Stimulated activated CD4-positive, alpha-beta T cell treated with anti-CD3 and anti-CD28 coated beads, TNF-alpha, amount 100 ng/mL, for 4 hours (primary cell): ENCODE measurements at places on chromosomes 2 and 18.

DNA sequence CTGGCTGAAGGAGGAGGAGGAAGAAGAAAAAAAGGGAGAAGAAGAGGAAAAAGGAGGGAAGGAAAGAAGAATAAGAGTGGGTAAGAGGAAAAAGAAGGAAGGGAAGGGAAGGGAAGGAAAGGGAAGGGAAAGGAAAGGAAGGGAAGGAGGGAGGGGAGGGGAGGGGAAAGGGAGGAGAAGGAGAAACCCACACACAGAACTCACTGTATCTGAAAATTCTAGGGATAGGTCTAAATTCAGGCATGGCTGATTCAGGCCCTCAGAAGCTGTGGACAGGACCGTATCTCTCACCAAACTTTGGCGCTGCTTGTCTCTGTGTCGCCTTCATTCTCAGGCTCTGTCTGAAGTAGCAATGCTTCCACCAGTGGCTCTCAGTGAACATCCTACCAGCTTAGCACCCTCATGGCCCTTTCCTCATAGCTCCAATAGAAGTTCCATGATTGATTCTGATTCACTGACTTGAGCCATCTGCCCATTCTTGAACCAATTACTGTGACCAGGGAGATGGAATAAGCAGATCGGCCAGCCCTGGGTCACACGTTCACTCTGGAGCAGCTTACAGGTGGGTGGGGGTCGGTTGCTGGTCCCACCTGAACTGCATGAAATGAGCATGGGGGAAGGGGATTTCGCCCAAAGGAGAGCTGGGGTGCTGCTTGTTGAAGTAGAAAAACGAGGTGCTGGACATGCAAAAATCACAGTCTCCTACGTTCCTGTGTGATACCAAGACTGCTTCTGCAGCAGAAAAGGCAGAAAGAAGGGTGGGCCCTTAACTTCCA is 59.7 kb downstream of the TTC32 start:
- no peak for DNase-seq

GRCh38 chr2:101698844-101699754 is 1.6 kb downstream of the MAP4K4 start:
- no peak for DNase-seq

DNA sequence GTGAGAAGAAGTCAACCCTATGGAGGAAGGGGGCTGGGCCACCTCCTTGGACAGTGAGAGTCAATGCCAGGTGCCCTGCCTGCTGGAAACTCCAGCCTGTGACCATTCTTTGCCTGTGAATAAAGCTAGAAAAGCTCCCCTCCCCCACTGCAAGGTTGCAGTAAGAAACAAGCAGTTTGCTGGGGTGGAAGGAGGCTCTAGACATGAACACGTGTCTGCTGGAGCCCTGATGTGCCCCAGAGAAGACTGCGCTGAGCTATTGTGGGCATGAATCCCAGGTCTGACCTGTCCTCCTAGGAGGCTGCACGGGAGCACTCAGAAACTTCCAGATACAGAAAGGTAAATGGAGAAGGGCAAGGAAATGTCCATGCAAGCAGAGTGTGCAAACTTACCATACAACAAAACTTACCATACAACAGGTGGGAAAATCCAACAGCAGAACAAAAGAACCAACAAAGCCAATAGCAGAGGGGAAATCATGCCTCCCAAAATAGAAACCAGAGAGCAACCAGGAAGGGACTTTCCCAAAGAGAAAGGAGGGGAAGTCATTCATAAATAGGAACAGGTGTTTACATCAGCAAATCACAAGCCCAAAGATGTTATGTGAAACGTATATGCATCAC is 278.7 kb downstream of the BCL2 start:
- no peak for DNase-seq

GRCh38 chr18:80042785-80043184 is 8.6 kb downstream of the RBFA start:
- DNase-seq: no peak

DNA sequence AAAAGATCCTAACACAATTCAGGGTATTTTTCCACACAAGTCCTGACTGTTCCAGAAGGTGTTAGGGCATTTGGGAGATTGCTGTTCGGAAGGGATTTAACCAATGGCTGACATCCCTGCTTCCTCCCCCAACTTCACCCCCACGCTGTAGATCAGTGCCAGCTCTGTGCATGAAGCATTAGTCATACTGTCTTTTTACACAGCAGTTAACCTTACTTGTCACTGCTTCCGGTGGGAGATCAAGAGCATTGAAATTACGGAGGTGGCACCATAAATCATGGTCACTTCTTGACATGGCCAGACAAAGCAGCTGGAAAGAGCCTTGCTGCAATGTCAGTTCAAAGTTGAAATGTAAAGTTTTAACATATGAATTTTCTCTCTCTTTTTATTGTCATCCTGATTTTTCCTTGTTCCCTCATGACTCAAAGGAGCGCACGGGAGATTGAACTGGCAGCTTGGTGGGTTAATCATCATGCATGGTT is 70.2 kb downstream of the HRH4 start:
- no peak for DNase-seq
